ENCODE measurements at places on chromosomes 2 and 18. TPM values are rescaled to one million over a fixed set of nuclear protein-coding genes. Genes with fewer than 3 reads are reported as not detected.

The UPP2 gene
- not detected for total RNA-seq

The ZNF512 gene
- total RNA-seq, result 40.8 TPM

The C1QL2 gene
- total RNA-seq, result not detected

The RAX gene
- total RNA-seq, result not detected

The ITGA6 gene
- total RNA-seq, result 54.4 TPM

The EIF2AK2 gene
- total RNA-seq, result 37.5 TPM

The MYOM1 gene
- 2.0 TPM for total RNA-seq

The SCN7A gene
- not detected for total RNA-seq

The HOXD11 gene
- total RNA-seq, result not detected

The CNTNAP5 gene
- not detected for total RNA-seq

The SCYGR2 gene
- not detected for total RNA-seq

The ASB18 gene
- not detected for total RNA-seq

The GATA6 gene
- not detected for total RNA-seq

The ASXL3 gene
- total RNA-seq, result not detected

The FBXO48 gene
- 2.6 TPM for total RNA-seq

The HK2 gene
- total RNA-seq, result 45.1 TPM

The ACKR3 gene
- total RNA-seq, result 6.1 TPM

The TRIM43 gene
- total RNA-seq, result not detected

The ERFE gene
- 0.29 TPM for total RNA-seq

The AMER3 gene
- not detected for total RNA-seq

The CPS1 gene
- total RNA-seq, result 0.48 TPM

The GNAL gene
- 0.24 TPM for total RNA-seq

The RAB12 gene
- 12.5 TPM for total RNA-seq

The SGO2 gene
- 32.2 TPM for total RNA-seq

The UGGT1 gene
- 61.2 TPM for total RNA-seq

The SERPINB10 gene
- not detected for total RNA-seq

The GCG gene
- total RNA-seq, result not detected

The RUFY4 gene
- 0.36 TPM for total RNA-seq

The RAB6C gene
- not detected for total RNA-seq

The C2orf66 gene
- total RNA-seq, result 0.28 TPM

The LTBP1 gene
- total RNA-seq, result 0.43 TPM

The CASP10 gene
- total RNA-seq, result 58.9 TPM

The DQX1 gene
- 0.10 TPM for total RNA-seq

The MEIS1 gene
- not detected for total RNA-seq

The CDH20 gene
- total RNA-seq, result not detected

The MLPH gene
- total RNA-seq, result not detected

The TIA1 gene
- total RNA-seq, result 147 TPM

The TMEM182 gene
- total RNA-seq, result 1.8 TPM

The DSC3 gene
- total RNA-seq, result not detected

The CPO gene
- total RNA-seq, result not detected

The CCBE1 gene
- not detected for total RNA-seq

The ALPG gene
- total RNA-seq, result not detected

The FN1 gene
- 3.0 TPM for total RNA-seq

The ALPP gene
- not detected for total RNA-seq
